HFF-Myc (cell line): ENCODE measurements at places on chromosomes 1 and 21.

DNA sequence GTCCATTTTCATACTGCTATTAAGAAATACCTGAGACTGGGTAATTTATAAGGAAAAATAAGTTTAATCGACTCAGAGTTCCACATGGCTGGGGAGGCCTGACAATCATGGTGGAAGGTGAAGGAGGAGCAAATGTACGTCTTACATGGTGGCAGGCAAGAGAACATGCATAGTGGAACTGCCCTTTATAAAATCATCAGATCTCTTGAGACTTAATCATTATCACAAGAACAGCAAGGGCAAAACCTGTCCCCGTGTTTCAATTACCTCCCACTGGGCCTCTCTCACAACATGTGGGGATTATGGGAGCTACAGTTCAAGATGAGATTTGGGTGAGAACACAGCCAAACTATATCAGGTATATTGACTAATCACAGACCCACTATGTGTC, 370.2 kb upstream of the USP24 start:
- no peak for DNase-seq

DNA sequence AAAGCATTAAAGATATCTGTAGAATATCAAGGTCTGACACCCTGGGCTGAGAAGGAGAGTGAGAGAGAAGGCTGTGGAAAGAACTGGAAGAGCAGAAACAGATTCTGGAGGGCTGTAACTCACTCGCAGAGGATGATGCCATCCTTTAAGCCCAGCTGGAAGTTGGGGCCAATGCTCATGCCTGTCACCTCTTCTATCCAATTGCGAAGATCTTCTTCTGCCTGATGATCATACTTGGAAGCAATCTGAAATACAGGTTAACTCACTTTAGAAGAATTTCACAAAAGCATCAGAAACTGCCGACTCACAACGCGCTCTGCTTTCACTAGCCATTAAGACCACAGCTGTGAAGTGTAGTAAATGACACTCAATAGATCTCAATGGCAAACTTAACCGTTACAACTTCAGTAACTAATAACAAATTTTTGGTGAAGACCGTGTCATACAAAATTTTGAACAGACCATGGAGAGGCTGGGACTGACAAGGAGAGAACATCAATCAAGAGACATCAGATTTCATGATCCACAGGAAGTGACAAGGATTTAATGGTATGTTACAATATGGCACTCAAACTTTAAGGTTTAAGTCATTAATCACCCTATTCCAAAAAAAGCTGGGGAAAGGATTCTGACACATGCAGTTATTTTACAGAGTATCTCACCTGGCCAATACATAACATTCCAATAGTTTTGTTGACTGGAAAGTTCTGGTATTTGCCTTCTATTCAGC, 23.5 kb downstream of the CNN3 start:
- DNase-seq: no peak

DNA sequence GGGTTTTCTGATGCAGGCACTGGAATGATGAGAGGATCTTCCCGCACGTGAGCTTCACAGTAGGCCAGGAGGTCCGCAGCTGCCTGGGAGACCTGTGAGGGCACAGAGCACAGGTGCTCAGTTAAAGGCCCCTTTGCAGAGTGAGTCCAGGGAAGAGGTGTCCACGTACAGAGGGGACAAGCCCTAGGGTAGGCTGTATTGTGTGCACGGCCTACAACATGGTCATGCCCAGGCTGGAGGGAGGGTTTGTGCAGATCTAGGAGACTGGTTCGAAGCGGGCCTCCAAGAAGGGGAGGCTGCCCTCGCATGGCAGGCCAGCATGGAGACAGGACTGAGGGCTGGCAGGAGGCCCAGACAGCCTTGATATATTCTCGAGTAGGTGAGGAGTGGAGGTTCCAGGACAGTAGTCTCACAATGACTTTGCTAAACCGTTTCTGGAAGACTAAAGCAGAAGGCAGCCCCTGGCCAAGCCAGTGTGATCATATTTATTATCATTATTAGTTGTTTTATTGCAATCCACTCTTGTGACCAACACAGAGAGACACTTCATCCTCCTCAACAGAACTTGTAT, 48.0 kb upstream of the B3GALNT2 start:
- no peak for DNase-seq

DNA sequence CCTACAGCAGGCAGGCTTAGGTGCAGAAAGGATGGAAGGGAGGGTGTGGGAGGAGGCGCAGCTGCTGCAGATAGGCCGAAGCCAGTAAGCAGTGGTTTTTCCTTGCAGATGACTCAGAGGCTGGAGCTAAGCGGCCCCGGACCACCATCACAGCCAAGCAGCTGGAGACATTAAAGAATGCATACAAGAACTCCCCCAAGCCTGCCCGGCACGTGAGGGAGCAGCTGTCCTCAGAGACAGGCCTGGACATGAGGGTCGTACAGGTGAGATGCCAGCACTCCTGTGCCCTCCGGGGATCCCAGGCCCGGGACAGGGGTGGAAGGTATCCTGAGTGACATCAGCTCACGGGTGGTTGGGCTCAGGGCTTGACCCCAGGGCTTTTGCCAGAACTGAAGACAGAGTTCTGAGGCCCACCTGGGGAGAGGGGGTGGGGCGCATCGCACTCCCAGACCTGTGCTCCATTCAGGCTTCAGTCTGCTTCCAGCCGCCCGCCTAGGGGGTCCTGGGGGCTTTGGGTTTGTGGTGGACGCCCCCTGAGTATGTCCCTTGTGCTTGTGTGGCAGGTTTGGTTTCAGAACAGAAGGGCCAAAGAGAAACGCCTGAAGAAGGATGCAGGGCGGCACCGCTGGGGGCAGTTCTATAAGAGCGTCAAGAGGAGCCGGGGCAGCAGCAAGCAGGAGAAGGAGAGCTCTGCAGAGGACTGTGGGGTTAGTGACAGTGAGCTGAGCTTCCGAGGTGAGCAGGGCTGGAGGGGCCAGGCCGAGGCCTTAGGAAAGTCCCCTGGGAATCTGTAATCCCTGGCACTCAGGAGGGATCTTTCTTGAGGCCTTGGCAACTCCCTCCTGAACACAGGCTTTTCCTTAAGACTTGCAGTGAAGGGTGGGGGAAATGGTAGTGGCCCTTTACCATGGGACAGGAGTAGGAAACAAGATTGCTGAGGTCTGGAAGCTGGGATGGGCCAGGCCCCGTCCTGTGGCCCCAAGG, 41.5 kb downstream of the LHX4 start:
- DNase-seq: no peak

DNA sequence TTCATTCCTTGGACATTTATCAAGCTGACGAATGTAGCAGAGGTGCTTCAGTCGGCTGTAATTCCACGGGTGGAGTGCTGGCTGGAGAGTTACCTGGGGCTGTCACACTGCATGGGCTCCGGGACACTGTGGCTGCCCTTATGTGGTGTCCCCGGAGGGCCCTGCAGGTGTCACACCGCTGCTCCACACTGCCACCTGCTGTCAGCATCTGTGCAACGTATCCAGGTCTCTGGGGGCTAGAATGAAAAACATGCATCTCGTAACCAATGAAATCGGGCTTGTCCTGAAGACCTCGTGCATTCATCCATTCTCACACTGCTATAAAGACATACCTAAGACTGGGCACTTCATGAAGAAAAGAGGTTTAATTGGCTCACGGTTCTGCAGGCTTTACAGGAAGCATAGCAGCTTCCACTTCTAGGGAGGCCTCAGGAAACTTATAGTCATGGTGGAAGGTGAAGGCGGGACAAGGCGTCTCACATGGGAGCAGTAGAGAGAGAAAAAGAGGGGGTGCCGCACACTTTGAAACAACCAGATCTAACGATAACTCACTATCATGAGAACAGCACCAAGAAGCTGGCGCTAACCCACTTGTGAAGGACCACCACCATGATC, 46.7 kb upstream of the PCBP3 start:
- DNase-seq: no peak

- no peak for DNase-seq
These were observed 87.4 kb upstream of the ERRFI1 start for GRCh38 chr1:8113262-8114220.

DNA sequence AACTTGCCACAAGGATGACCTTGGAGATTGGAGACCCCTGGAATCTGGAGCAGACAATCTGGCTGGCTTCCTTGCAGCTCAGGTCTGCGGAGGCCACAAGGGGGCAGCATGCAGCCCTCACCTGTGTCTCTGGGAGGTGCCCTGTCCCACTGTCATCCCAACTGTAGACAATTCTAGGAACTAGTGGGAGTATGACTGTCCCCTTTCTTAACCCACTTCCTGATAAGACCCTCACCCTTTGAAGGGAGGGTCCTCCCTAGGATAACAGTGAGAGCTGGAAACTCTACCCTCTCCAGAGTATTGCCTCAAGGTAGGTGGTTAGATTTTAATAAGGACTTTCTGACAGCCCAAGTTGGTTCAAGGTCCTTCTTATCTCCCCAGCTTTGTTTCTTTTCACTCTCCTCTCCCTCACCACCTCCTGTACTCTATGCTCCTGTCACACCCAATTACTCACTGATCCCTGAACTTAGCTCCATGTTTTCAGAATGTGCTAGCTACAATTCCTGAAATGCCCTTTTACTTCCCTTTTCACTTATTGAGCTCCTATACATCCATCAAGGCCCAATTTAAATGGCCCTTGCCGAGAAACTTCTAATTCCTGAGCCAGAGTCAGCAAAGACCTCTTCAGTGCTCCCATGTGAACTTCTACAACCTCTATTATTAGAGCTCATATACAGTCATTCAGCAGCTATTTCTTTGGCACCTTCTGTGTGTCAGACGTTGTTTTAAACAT, 9.2 kb upstream of the KCNQ4 start:
- DNase-seq: no peak

DNA sequence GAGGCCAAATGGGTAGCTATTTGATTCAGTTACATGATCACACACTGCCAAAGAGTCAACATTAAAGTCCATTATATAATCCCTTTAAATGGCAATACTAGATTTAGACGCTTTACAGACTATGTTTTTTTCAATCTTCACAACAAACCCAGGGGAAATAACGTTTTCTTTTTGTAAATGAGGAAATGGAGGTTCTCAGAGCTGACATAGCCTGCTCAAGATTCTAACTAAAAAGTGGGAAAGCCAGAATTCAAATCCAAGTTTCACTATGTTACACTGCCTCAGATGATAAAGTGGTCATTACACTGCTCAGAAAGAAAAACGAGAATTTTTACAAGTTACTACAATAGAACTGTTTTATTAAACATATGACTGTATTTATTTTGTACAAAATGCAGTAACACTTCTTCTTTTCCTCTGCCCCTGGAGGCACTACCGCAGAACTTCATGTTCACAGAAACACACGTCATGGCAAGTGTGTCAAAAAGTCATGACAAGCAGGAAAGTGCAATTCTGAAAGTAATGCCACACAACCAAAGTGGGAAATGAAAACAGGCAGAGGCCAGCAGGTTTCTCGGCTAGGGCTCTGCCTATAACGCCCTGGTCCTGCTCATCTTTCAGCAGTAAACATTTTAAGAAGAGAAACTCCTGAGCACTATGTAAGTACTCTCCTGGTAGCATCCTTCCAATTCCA, 19.0 kb downstream of the THEMIS2 start:
- no peak for DNase-seq

DNA sequence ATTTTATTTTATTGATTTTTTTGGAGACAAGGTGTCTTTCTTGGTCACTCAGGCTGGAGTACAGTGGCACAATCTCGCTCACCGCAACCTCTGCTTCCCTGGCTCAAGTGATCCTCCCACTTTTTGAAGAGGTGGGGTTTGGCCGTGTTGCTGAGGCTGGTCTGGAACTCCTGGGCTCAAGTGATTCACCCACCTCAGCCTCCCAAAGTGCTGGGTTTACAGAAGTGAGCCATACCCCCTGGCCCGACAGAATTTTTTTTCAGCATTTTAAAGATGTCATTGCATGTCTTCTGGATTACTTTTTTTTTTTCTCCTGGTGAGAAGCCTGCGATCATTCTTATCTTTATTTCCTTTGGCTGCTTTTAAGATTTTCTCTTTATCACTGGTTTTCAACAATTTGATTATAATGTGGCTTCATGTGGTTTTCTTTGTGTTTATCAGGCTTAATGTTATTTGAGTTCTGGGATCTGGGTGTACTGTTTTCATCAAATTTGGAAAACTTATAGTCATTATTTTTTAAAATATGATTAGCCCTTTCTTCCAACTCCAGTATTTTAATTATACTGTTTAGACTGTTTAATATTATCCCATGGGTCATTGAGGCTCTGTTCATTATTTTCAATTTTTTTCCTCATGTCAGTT, 23.1 kb upstream of the PTBP2 start:
- no peak for DNase-seq

DNA sequence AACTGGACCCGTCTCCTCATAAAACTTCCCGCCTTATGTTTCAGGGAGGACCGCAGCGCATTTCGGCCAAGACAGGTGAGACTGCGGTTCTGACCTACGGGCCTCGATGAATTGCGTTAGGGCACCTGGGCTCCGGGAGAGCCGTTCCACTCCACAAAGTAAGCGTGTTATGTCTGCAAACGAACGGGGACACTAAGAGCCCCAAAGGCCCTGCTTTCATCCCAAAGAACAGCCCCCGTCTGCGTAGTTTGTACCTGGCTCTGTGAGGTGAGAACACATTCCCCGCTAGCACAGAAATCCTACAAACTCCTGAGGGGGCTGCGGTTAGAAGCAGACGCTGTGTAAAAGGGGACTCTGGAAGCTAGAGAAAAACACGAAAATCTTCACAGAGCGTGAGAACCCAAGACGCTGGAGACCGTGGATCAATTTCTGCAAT, 41.6 kb upstream of the PPIAL4F start:
- DNase-seq: no peak

DNA sequence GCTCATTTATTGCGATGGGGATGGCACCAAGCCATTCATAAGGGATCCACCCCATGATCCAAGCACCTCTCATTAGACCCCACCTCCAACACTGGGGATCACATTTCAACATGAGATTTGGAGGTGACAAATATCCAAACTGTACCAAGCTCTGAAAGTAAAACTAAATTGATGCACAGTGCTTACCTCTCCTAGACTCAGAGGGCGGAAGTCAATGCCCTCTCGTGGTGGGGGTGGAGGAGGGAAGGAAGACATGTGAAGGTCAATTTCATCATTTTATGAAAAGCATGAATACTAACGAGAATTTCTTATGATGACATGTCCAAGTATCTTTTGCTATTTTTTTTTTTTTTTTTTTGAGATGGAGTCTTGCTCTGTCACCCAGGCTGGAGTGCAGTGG, 120.0 kb downstream of the PGBD5 start:
- DNase-seq: no peak

DNA sequence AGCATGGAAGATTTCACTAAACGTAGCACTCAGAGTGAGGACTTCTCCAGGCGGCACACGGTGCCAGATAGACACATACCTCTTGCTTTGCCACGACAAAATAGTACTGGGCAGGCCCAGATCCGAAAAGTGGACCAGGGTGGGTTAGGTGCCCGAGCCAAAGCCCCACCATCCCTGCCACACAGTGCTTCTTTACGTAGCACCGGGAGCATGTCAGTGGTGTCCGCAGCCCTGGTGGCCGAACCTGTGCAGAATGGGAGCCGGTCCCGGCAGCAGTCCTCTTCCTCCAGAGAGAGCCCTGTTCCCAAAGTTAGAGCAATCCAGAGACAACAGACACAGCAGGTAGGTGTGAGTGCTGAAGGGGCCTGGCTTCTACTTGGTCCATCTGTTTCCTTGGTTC, 38.6 kb downstream of the CLEC20A start:
- DNase-seq: no peak
